ENCODE measurements at places on chromosomes 2 and 18.

DNA sequence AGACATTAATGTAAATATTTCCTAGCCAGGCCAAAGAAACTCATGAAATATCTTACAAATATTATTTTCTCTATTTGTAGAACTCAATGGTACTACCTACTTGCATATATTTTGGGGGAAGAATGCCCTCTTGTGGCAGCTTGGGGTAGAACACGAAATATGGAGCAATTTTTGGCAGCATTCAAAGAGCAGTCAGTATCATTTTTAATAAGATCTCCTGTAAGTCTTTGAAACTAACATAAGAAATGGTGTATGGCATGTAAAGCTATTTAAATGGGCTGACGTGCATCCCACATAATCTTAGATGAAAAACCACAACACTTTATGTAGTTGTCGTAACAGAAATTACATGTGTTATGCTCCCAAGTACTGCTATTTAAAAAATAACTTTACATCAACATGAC is 62.3 kb upstream of the CCDC195 start:
- peak; percentile 59 for DNase-seq
- no peak overlapping the region for H3K27ac ChIP-seq
- no peak overlapping the region for H3K4me3 ChIP-seq
- H3K36me3 ChIP-seq: no peaks in the 10 kb centered on the region
- no peaks in the 10 kb centered on the region for H3K27me3 ChIP-seq

DNA sequence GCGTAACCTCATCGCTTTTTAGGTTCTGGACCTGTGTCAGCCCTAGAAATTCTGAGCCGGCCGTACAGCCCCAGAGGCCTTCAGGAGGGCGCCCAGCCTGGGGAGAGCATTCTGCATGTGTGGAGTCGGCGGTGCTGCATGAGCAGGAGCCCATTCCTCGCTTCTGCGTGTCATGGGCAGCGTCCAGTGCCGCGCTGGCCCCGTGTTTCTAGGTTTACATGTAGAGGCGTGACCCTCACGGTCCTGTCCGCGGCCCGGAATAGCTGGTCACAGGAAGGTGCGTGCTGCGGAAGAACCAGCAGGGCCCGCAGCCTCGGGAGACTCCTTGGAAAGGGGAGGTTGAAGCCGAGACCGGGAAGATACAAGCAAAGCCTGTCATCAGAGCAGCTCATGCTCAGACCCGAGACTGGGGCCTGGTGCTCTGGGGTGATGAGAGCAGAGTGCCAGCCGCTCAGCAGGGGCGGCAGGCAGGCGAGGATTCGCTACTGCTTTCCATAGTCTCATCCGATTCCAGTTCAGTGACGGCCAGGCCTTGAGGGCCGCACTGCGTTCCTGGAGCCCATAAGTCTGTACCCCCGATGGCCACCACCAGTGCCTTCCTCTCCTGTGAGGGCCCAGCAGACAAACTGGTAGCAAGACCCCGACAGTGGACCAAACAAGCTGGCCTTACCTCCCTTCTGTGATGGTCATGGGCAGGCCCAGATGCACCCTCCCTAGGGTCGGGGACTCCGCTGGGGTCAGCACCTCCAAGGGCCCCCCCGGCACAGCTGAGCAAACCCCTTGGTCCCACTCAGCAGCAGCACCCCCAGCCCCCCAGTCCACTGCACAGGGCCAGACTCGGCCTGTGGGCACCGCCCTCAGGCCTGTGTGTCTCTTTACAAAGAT is 15.6 kb upstream of the NFATC1 start:
- H3K36me3 ChIP-seq: peaks cover 13% of the 10 kb centered on the region
- no peak overlapping the region for H3K4me3 ChIP-seq
- no peak for DNase-seq
- H3K4me1 ChIP-seq: peaks cover 16% of the 10 kb centered on the region
- H3K27me3 ChIP-seq: peaks cover 6% of the 10 kb centered on the region

DNA sequence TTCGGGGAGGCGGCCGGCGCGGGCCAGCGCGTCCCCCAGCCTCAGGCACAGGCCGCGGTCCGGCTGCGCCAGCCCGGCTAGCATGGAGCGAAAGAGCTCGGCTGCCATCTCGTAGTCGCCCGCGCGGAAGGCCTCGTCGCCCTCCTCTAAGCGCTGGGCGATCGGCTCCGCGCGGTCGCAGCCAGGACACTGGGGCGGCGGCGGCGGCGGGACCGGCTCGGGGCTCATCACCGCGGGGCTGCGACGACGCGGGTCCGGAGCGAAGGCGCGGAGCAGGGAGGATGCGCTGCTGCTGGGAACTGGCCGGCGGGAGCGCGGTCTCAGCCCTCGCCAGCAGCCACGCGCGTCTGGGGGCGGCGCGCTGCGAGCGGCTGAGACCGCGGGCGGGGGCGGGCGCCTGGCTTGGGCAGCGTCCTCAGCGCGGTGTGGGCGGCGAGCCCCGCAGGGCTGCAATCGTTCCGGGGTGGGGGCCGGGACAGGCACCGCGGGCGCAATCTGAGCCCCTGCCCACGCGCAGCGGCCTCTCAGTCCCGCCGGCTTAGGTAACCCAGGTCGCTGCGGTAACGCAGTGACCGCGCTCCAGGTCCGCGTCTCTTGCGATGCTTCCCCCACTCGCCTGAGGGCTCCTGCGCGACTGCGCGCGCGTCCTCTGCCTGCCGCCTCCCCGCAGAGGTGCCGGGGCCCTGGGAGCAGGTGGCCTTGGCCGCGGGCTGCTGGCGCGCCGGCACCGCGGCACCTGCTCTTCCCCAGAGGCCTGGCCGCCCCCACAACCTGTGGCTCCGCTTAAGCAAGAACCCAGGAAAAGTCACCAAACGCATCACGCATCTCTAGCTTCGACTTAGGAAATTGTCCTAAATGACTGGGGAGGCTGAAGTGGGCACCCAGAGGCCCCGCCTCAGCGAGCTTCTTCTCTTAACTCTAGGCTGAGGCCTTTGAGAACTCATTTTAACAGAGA is at the start of gene LONRF2:
Gene LONRF2 (minus strand): TSS at position 636 of the 955 bp plus-strand sequence. CDS start 408 bp downstream, at position 228.
- H3K4me3 ChIP-seq: peak within 1 kb of the TSS; percentile 78
- no peaks in the 10 kb centered on the region for H3K4me1 ChIP-seq
- peaks cover 14% of the 10 kb centered on the region for H3K36me3 ChIP-seq
- DNase-seq: peak; percentile 63

GRCh38 chr18:34222307-34223163 is 2.2 kb downstream of the NOL4 start:
- no peaks in the 10 kb centered on the region for H3K36me3 ChIP-seq
- no peak overlapping the region for H3K27ac ChIP-seq
- H3K4me1 ChIP-seq: peaks cover 20% of the 10 kb centered on the region
- peak overlapping the region; percentile 83 for H3K4me3 ChIP-seq
- peak; percentile 63 for DNase-seq

DNA sequence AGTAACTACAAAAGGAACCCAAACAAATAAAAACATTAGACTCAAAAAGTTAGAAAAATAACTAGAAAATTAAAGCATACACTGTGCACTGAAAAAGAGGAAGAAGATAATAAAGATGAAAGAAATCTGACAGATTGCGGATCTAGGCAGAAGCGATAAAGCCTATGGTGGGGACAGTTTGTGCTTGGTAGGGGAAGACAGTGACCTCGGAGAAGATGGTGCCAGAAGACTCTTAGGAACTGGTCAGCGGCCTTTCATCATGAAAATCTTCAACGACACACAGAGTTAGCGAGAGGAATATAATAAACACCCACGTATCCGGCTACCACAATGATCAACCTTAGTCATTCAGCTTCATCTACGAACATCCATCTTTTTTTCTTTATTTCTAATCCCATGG is 180.5 kb downstream of the HDAC4 start:
- H3K4me1 ChIP-seq: peaks cover 81% of the 10 kb centered on the region
- H3K36me3 ChIP-seq: peaks cover 13% of the 10 kb centered on the region
- H3K27me3 ChIP-seq: no peaks in the 10 kb centered on the region

DNA sequence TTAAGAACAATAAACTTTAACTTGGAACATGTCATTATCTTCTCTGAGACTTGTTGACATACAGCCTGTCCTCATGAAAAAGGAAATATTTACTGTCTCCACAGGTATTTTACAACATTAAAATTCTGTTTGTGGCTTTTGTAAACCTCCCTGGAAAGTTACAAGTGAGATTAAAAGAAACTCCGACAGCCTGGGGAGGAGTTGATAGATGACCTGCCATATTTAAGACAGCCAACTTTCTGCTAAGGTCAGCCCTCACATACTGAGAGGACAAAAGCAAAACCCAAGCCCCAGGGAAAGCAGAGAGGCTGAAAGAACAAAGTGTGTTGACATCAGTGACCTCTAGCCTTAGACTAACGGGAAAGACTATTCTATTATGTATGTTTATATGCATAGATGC is 350.2 kb downstream of the RIT2 start:
- DNase-seq: no peak
- H3K36me3 ChIP-seq: no peaks in the 10 kb centered on the region
- H3K27ac ChIP-seq: no peak overlapping the region
- H3K4me3 ChIP-seq: no peak overlapping the region
- H3K4me1 ChIP-seq: no peaks in the 10 kb centered on the region

- H3K36me3 ChIP-seq: no peaks in the 10 kb centered on the region
- H3K4me1 ChIP-seq: peaks cover 29% of the 10 kb centered on the region
- no peak for DNase-seq
These were observed 86.7 kb downstream of the LDLRAD4 start for GRCh38 chr18:13305301-13305700.
